ENCODE measurements at places on chromosomes 1 and 21.
A peak's percentile ranks its signal among the peaks of the same experiment; 100 is the strongest.

DNA sequence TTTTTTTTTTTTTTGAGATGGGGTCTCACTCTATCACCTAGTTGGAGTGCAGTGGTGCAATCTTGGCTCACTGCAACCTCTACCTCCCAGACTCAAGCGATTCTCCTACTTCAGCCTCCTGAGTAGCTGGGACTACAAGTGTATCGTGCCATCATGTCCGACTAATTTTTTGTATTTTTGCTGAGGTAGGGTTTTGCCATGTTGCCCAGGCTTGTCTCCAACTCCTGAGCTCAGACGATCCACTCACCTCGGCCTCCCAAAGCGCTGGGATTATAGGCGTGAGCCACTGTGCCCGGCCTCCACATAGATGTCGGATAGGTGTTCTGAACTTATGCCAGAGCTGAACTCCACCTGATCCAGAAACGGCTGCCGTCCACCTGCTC, 21.1 kb downstream of the PLEKHM2 start:
- DNase-seq = no peak

DNA sequence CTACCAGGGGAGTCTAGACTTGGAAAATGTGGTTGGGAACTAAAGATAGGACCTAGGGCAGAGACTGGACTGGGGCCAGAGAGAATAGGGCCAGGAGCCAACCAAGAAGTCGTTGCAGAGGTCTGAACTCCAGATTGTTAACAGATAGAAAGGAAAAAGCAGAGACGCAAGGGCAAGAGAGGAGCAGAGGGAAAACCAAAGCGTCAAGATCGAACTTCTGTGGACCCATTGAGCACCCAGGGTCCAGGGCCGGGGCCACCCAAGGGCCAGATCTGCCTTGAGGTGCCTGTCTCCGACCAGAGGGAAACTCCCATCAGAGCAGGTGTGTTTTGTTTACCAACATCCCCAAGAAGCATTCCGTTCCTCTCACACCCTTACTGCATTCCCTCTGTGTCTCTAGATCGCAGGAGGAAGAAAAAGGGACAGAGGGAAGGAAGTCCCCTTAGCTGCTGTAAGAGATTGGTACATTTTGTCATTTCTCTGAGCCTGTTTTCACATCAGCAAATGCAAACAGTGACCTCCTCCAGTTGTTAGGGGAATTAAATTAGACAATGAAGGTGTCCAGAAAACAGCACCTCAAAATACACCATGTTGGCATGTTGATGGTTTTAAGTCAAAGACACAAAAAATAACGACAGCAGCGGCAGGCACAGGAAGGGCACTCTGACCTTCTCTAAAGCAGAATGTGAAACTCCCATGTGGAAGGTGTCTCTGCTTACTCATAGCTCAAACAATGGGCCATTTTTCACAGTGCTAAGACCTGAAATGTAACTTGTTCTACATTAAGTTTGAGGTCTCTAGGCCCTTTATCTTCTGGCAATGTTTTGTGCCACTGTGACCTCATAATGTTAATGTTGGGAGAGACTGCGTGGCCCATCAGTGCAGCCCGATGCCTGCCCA, 105.8 kb upstream of the RAB4A start:
- no peak for DNase-seq

- DNase-seq = no peak
Observed at GRCh38 chr1:222263791-222264190, 284.1 kb downstream of the HHIPL2 start.

DNA sequence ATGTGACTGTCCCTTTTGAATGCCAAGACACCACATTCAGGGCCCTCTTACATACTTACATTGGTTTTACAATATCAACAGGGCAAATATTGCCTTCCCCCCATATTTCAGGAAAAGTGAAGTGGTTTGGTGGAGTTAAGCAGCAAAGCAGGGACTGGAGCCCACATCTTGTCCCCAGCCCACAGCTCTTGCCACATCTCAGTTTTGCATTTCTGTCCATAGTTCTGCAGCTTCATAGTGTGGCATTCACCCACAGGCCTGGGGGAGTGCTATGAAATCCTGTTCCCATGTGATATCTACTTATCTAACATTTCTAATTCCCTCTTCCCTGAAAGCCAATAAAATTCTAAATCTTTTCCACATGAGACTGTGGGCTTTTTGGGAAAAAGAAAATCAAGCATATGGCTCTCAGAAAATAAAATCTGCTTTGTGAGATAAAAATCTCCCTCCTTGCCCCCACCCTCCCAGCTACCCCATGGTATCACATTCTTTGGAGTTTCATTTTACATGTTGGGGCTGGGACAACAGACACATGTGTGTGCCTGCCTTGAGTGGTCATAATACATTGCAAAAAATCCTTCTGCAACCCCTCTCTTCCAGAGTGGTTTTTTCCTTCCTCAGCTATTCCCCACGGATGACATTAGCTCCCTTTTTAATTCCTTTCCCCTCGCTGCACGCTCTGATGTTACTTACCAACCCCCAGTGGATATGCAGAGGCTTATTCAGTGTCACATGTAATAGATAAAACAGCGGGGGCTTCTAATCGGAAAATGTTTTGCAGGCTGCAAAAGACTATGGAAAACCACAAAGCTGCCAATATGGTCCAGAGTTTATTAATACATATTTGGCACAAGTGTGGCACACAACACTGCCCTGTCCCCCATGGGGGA, 20.5 kb upstream of the CD2 start:
- no peak for DNase-seq

- no peak for DNase-seq
Observed at GRCh38 chr1:89149229-89149628, 23.3 kb upstream of the GBP2 start.

DNA sequence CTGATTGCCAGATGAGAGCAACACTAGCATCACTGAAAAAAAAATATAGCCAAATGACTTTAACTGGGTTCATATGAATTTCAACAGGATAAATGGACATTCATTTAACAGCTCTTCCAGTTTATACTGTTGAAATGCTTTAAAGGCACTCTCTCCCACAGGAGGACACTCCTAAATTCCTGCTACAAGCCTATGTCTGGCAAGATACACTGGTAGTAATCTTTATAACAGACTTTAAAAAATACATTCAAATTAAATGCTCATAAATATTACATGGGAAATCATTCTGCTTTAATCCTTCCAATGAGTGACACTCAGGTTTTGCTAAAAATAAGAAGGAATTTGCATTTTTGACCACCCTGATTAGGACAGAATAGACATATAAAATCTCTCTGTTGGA, 526.7 kb upstream of the ADAMTS5 start:
- DNase-seq = no peak

DNA sequence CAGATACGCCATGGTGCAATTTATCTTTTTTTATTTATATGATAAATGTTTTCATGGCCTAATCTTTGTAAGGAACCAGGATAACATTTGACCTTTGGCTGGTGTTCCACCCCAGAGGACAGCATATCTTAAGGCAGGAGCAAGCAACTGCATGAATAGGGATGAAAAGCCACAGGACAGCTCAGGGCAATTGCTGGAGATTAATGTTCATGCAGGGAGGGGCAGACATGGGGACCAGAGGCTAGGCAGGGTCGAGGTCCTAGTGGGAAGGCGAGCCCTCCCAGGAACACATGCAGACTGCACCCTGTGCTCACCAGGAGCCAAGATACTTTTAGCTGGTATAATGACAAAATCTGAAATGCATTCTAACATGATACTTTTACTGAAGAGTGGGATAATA, 74.4 kb upstream of the HAO2 start:
- no peak for DNase-seq

- no peak for DNase-seq
Observed at GRCh38 chr1:83026745-83027144, 972.2 kb downstream of the TTLL7 start.

DNA sequence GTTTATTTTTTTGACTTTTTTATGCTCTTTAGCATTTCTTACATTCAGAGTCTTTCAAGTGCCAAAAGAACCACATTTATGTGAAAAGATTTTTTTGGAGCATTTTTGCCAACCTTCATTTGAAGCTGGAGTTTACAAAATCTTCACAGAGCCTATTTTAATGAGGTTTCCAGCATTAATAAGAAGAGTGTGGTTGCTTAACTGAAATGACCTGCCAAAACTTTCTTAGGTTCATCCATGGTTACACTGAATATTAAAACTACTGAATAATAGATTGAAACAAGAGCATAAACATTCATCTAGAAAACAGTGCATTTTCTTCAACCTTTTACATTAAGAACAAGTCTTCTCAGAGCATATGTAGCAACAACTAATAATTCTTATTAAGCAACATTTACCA, 672.3 kb upstream of the CXADR start:
- no peak for DNase-seq

DNA sequence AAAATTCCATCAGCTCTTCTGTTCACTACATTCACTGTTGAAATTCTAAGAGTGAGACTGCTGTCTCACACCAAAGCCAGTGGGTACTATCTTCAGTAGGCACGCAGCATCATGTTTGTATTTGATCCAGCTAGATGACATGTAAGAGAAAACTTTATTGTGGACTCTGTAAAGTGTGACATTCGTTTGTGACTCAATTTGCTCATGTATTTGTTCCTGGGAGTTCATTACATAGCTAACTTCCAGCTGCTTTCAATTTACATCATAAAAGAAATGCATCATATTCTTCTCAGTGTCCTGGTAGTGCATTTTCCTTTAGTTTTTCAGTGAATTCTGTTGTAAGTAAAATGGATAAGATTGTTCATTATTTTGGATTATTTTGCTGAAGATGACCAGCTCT, 31.4 kb downstream of the CTH start:
- no peak for DNase-seq

DNA sequence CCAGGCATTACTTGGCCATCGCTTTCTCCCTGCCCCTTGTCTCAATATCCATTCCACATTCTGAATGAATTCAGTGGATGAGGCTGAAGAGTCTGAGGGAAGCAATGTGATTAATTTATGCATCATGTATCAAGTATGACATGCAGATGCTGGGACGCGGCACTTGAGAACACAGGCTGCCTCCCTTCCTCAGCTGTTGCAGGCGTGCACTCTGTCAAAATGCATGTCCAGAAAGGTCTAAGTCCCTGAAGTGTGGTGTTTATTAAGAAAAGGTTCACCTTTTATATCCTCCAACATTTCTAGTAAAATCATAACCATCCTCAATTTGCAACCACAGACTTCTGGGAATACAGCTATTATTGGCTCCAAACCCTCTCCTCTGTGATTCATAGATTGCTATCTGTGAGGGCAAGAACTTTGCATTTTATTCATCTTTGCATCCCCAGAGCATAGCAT, 22.6 kb upstream of the RAB3GAP2 start:
- DNase-seq = no peak

DNA sequence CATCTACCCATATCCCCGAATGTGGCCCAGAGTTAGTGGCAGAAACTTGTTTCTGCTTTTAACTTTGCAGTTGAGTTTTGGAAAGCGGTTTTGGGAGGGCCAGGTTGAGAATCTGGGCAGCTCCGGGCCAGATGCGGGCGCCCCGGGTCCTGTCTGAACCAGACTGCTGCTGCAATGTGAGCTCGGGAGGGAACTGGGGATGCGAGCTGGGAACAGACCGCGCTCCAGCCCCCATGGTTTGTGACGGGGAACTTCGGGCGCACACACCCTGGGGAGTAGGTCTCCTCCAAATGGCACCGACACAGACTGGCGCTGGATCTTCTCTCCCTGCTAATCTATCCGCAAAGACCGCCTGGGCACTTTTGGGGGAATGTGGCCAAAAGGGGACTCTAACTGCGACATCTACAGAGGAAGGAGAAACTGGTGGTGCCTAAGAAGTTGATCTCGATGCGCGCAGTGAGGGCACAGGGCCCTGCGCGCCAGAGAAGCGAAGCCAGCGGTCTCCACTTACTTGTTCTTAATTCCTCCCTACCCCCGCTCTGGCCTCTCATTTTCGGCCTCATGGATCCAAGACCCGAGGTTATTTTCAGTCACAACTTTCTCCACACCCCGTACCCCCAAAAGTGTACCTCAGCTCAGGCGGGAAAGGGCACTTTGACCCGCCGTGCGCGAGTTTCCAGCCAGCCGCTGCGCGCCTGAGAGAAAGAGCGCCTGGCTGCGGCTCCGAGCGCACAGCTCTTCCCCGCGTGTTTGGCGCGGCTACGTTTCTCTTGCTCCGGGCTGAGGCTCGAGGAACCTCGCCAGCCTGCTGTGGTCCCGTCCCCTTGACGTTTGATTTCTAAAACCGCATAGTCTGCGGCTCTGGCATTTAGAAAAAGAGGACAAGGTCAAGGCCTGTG, 411.0 kb upstream of the ESRRG start:
- DNase-seq = peak; percentile 72

DNA sequence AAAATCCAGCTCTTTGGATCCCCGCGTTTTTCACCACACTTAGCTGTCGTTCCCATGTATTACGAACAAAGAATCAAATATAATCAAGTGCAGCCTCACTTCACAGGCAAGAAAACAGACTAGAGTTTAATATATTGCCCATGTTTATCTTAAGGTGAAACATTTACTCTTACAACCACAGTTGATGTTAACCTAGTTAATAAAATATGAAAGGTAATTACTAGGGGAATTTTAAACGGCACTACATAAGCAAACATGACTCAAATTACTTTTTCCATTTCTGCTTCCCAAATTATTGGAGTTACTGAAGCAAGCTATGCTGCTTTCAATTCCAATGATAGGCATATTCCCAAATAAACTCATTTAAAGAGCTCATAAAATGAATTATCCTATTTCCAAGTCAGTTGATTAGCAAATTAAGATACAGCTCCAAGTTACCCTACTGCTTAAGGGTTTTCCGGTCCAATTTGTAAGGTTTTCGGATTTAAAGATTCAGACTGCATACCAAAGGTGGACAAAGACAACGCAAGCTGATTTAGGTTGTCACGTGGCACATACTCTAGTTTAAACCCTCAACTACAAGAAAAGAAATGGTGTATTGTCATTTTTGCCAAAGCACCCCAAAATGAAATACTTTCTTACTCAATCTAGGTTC, 5.9 kb downstream of the COX20 start:
- DNase-seq = no peak

DNA sequence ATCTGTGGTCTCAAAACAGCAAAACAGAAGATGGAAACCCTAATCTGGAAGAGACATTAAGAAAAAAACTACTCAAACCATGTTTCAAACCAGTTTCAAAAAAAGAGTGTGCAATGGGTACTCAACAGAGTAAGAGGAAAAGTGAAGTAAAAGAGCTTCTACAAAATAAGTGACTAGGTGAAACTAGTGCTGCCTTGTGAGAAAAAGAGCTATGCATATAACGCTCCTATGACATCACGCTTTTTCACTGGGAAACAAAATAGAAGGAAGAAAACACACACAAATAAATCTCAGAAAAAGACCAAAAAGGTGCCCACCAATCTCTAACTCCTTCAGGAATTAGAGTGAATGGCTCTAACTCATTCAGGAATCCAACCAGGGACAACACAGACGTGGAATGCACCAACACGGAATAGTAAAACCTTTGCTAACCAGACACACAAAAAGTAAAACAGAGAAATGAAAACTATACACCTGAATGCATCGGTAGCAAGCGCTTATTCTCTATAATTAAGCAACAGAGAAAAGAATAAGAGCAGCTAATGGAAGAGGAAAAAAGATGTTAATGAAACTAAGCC, 1.3 kb downstream of the FOXJ3 start:
- DNase-seq = no peak

GRCh38 chr1:241962153-241962552, 4.6 kb downstream of the BECN2 start:
- no peak for DNase-seq

- no peak for DNase-seq
Observed at GRCh38 chr21:14119038-14119437, 91.7 kb downstream of the LIPI start.
